ENCODE measurements at places on chromosomes 1 and 21.

- no peak for DNase-seq
These were observed 37.9 kb upstream of the POU2F1 start for GRCh38 chr1:167182571-167183320.

- DNase-seq: no peak
These were observed 27.3 kb upstream of the THEM4 start for GRCh38 chr1:151936653-151937052.

GRCh38 chr1:170700842-170701615, 37.1 kb downstream of the PRRX1 start:
- no peak for DNase-seq

- DNase-seq: no peak
These were observed 21.7 kb downstream of the PDXK start for GRCh38 chr21:43740497-43741156.

DNA sequence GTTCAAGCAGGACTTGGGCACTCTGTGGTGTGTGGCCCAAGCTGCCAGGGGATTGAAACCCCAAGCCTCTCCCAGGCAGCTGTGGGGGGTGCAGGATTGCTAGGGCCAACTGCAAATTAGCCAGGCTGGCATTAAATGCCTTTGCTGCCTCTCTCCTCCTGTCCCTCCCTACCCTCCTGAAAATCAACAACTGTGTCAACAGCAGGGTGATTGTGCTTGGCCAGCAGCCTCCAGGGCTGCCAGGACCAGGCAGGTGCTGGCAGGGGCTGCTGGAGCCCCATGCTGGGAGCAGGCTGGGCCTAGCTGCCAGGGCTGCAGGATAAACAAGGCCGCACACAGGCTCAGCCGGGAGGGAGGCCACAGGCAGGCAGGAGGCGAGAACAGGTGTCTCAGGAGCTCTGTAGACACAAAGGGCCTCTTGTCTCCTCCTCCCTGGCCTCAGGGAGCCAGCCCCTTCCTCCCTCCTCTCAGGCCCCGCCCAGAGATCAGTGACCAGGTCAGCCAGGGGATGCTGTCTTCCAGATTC, 11.4 kb downstream of the SOX13 start:
- no peak for DNase-seq

DNA sequence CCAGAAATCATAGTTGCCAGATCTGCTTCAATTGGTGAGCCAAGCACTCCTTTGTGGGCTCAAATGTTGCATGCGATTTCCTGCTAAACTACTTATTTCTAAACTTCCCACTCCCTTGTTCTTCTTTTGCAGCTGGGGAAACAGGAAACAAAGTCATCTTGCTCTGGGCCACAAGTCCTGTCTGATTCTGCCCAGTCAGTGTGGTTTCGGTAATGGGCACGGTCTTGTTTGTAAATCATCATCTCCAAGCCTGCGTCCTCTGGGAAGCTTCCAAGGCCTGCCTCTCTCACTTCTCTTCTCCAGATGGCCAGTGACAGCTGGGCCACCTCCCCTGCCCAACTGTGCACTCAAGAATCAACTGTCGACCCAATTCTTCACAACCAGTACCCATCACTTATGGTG, 4.4 kb downstream of the S100A8 start:
- DNase-seq: no peak

DNA sequence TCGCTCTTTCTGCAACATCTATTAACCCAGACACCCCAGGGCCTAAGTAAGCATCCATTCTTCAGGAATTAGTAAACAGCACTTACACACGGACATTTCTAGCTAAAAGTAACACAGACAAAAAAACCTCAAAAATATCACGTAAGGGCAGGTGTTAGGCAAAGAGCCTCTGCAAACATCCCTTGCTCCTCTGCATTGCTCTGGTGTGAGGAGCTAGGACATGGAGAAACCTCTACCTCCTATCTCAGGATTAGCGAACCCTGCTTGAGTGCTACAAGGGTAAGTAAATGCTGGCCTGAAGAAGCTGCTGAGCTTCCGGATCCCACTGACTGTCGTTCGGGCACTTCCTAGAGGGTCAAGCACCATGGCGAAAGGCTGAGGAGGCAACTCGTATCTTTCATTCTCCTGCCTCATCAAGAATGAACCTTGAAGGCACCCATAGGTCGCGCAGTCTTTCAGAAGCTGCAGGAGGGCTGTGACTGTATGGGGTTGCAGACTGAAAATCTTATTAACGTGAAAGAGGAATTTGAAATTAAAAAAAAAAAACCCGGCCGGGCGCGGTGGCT, 2.1 kb downstream of the PTGER3 start:
- DNase-seq: no peak

DNA sequence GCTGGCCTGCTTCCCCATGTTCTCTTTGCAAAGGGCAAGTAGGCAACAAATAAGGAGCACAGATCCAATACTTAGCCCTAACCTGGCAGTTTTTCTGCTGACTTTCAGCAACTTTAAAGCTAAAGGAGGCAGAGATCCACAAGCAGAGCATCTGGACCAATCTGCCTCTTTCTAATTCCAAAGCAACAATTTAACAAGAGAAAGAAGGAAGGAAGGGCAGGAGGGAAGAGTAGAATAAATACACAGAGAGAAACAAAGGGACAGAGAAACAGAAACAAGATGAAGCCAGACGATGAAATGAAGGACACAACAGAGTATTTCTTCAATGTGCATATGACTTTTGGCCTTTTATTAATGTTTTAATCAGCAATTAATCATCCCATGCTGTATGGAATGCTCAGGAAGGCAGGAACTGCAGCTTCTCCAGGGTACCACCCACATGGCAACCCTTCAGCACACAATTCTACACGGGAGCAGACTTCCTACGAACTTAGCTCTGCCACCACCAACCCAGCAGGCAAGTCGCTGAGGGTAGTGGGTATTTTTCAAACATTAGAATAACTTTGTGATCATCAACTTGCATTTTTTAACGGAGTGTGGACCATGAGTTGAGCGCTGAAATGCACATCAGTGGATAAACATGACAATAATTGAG, 15.3 kb downstream of the CLCC1 start:
- DNase-seq: no peak

DNA sequence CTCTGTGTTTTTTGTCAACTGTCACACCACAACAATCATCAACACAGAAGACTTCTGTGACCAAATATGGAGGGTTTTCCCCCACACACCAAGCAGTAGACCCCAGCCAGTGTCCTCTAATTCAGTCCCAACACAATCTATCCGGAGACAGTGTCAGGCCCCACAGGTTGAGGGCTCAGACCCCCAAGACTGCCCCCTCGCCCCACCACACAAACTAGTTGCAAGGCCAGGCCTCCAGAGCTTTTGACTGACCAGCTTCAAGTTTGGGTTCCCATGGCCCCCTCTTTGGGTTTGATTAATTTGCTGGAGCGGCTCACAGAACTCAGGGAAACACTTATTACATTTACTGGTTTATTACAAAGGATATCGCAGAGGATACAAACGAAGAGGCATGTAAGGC, 37.2 kb downstream of the NEK2 start:
- no peak for DNase-seq

DNA sequence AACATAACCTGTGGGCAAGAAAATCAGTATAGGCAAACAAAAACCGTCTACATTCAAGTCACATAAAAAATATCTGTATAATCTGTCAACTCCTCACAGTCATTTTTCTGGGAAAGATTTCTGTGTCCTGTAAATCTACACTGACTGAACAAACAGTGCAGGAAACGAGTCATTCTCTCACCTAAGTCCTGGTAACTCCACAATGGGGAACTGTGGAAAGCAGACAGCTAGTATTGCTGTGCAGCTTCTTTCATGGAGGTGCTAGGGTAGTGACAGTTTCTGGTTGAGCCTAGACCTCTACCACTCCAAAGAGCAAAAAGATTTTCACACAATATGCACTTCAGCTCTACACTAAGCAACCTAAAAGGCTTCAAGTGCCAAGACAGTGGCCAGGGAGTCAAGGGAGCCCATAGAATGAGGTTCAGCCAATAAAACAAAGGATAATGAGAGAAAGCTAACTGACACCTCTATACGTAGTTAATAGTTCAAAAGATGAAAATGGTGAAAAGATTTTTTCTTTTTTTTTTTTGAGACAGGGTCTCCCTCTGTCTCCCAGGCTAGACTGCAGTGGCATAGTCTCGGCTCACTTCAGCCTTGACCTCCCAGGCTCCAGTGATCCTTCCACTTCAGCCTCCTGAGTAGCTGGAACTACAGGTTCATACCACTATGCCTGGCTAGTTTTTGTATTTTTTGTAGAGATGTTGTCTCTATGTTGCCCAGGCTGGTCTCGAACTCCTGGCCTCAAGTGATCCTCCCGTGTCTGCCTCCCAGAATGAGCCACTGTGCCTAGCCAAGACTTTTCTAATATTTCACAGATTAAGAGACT, 5.5 kb downstream of the PTP4A2 start:
- peak; percentile 50 for DNase-seq

DNA sequence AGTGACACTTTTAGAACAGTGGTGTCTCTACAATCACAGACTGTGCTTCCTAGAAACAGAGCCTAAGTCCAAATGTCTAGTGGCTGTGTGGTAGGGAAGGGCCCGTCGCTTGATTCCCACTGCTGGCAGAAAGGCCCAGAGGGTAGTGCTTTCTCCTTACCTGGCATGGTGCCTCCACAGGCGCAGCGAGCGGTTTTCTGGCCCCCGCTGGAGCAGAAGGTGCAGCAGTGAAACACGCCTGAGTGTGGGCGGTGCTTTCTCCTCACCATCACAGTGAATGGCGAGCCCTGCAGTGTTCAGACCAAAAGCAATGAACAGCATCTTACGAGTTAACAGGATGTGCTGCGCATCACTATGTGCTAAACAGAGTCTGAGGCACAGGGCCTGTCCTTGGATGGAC, 8.3 kb downstream of the TRIM45 start:
- no peak for DNase-seq

DNA sequence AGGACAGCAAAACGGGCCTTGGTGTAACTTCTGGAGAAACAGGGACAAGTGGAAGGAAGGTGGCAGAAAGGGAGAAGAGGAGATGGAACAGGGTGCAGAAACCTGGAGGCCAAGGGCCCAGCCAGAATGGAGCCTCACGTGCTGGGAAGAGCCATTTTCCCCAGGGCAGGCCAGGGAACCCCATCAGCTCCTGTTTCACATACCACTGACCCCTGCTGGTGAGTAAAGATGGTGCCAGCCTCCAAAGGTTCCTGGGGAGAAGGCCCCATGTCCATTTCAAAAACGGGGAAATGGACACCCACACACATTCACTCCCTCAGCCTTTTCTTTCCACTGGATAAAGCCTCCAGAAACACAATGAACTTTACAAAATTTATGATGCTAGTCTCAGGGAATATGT, 57.6 kb upstream of the JUN start:
- peak; percentile 24 for DNase-seq

- DNase-seq: no peak
These were observed 4.0 kb upstream of the LHX8 start for GRCh38 chr1:75129983-75130789.

Data from CD4-positive, alpha-beta T cell treated with Interleukin-2 at 100 ng/mL for 4 hours (primary cell).